ENCODE measurements at places on chromosomes 7 and 10.

DNA sequence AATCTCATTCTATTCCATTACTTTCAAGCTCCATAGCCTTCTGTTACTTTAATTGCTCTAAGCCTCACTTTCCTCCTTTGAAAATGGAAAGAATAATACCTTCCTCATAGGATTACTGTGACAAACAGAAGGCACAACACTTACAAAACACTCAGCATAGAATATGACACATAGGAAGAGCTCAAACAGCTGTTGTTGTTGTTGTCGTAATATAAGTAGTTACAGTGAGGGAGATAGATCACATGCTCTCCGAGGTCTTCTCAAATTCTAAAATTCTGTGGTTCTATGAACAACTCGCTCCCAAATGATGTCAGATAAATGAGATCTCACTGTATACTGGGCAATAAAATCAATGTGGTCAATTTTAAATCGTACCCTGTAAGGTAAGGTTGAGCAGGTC is 1049.3 kb upstream of the C7orf33 start:
- no peak for DNase-seq

DNA sequence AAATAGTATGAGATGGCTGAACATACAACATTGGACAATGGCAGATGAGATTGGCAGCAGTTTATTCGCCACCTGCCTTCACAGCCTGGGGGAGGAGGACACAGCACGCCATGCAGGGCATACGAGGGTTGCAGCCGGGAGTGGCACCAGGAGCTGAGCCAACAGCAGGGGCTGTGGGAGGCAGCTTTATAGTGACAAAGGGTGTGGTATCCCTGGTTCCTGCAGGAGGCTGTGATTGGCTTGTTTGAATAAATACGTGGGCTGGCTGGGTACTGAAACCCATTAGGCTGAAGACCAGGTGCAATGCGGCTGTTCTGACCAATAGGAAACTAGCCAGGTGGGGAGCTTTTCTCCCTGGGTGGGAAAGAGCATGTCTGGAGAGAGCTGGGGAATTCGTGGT is 68.9 kb upstream of the LEP start:
- peak; percentile 46 for DNase-seq

DNA sequence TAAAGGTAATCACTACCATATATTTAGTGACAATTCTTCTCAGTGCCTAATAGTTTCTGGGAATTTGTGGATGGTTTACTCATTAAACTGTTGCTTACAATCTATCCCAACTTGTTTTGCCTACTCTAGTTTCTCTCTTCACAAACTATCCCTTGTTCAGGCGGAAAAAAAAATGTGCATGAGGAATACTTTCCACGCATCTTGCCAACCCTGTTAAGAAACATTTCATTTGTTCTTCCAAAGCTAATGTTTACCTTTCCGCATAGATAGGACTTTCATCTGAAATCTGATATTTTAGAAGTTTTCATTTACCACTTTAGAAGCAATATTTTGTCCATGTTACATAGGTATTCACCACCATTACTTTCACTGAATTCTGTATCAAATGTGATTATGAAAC is 191.9 kb downstream of the MDFIC start:
- no peak for DNase-seq

DNA sequence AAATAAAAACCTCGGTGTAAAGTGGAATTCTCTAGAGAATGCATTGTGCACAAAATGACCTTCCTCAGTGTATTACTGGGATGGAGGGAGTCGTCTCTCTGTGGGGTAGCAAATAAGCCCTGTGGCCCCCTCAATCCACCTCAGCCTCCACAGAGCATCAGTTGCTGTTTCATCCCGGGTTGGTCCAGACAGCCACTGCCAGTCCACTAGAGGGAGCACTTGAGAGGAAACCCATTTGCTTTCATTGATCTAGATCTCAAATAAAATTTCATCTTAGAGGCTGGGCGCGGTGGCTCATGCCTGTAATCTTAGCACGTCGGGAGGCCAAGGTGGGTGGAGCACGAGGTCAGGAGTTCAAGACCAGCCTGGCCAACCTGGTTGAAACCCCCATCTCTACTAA is 1128.7 kb downstream of the CNTNAP2 start:
- DNase-seq = peak; percentile 70

DNA sequence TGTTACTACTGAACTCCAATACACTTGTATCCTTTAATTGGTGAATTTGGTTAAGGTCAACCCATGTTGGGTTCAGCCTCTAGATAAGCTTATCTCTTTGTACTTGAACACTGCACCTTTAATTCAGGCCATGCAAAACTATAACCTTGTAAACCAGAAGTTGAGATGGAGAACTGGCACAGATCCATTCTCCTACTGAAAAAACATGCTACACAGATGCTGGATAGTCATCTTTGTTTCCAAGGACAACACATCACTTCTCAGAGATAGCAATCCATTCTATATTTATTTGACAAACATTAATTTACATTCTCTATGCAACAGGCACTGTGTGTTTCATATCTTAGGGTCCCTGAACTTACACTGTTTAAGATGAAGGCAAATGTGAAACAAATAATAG is 2.9 kb upstream of the CDK14 start:
- DNase-seq = no peak

DNA sequence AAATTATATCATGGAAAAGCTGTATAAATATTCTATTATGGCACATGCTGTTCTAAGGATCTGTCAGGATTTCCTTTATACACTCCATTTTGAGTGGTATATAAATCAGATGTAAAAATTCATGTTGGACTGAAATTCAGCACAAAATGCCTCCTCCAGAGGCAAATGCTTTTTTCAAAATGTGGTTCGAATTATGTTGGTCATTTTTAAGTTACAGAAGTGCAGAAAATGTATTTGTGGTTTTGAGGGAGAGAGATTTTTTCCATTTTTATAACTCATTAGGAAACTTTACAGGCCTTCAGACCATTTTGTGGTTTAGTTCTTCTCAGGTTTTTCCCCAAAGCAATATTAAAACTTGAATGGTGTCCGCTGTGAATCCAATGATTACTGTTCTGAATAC is 2.9 kb downstream of the PPP1R3A start:
- DNase-seq = no peak

DNA sequence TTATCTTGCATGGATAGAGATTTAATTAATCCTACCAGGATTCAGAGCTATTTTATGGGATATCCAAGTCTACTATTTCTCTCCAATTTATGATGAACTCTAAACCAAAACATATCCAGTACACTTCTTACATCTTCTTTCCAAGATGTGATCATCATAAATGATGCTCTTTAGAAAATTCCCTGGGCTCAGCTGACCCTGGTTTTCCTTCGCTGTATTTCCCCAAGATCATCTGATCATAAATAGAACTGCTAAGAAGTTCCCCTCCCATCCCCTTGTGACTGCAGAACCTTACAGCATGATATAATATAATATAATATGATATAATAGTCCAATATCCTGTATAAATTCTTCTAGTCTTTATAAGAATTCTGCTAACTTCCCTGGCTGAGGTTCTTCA is 114.6 kb upstream of the LYZL2 start:
- DNase-seq = no peak

DNA sequence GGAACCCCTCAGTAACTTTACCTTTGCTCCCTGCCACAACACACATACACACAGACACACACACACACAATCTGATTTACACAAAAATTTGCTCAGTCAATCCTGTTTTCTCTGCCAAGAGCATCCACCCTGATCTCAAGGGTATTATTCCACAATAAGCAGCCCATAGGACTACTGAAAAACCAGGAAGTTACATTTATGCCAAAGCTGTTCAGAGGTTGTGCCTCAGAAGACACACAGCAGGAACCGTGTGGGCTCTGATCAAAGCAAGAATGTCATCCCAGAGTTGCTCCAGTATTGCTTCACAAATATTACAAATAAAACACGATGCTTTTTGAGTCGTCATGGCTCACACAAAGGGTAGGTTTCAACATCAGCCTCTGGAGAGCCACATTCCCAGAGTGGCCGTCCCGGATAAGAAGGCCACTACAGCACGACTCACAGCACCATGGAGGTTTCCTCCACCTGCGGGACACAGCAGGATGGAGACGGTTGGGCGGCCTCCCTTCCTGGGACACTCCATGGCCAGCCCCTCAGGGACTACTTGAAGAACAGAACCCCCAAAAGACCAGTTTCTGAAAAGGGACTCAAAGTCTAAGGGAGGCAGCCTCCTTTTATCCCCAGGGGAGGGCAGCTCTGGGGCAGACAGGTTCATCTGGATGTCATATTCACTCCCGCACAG is 1.6 kb downstream of the AIFM2 start:
- DNase-seq = no peak
